ENCODE measurements at places on chromosomes 12 and 14. TPM values are rescaled to one million over a fixed set of nuclear protein-coding genes. Genes with fewer than 3 reads are reported as not detected.
A peak's percentile ranks its signal among the peaks of the same experiment; 100 is the strongest.

DNA sequence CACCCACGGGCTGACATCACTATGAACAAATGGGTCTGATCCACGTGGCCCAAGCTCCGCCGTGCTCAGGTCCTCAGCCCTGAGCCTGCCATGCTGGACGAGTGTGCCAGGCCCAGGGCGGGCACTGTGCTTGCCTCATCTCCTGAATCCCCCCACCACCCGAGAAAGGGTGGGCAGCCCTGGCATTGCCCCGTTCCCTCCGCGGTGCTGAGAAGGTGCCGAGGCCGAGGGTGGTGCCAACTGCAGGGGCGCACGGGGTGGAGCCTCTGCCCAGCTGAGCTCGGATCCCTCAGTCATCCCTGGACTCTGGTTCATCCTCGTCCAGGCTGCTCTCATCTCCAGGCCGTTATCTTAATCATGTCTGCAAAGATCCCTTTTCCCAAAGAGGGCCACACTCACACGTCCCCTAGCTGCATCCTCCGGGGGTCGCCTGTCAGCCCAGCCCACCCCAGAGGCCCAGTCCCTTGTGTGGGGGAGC is 60.6 kb downstream of the NOC4L start:
- DNase-seq = no peak

DNA sequence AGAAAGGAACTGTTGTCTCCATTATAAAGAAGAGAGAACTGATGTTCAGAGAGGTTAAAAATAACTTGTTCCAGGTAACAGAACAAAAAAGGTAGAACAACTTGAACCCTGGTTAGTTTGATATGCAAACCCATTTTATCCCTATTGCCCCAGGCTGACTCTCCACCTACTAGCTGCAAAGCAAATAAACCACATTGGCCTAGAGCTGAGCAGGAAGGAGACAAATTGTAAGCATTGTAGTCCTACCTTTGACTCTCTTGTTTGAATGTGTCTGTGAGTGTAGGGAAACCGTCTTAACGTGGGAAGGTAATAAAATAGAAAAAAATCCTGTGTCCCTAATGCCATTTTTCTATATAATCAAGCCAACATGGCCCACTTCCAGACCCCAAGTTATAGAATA is 126.4 kb downstream of the CCER1 start:
- no peak for DNase-seq

GRCh38 chr12:94954948-94955592 is 48.4 kb downstream of the NDUFA12 start:
- DNase-seq = no peak

The PTGDR gene
- total RNA-seq = 0.89 TPM

GRCh38 chr12:106287364-106287763 is 15.2 kb upstream of the TCP11L2 start:
- DNase-seq = no peak

- DNase-seq = no peak
These were observed 42.5 kb upstream of the RPH3A start for GRCh38 chr12:112749081-112749480.

The KIF26A gene
- total RNA-seq = 6.3 TPM

DNA sequence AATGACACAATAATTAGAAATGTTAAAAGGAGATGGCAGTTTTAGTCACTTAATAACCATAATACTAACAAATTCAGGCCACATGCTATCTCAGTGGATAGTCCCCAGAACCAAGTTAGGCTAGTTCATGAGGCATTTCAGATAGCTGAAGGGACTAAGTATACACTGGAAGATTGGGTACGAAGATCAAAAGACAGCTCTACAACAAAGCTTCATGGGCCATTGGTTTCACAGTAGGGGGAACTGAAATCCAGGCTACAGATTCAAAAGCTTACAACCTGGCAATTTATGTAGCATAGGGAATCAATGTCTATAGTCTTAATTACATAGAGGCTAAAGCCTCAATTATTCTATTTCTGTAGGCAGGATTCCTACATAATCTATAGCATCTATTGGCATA is 343.0 kb downstream of the RGS6 start:
- DNase-seq = no peak

The EML5 gene
- total RNA-seq = 0.16 TPM

The IL31 gene
- not detected for total RNA-seq

- DNase-seq = peak; percentile 42
These were observed 4.1 kb downstream of the SHMT2 start for GRCh38 chr12:57233357-57234232.

DNA sequence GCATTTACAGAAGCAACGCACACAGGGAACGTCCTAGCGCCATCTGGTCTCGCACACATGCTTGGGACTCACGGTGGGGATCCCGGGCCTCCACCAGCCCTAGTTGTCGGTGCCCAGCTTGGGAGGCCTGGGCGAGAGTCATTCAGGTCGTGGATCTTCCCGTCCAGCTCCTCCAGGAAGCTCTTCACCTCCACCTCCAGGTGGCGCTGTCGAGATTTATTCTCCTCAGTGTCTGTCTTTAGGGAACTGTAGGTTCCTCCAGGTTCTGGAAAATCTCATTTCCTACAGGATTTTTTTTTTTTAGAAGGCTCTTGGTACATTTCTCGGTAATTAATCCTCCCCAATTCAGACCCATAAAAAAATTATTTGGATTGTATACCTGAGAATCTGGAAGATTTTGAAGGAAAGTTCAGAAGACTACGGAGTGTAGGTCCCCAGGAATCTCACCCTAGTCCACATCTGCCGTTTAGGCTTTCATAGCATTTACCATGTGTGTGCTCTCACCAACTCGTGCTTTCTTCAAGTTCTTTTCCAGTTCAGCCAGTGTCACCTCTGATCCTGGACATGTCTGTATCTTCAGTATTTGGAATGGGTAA is 910.0 kb downstream of the TMEM121 start:
- peak; percentile 47 for DNase-seq
